H54 (cell line): ENCODE measurements at places on chromosomes 12 and 14.

DNA sequence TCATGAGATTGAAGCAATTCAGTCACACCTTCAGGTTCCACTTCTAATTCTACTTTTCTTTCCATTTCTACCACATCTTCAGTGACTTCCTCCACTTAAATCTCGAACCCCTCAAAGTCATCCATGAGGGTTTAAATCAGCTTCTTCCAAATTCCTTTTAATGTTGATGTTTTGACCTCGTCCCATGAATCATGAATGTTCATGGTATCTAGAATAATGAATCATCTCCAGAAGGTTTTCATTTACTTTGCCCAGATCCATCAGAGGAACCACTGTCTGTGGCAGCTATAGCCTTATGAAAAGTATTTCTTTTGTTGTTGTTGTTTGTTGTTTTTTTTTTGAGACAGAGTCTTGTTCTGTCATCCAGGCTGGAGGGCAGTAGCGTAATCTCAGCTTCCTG lies 7.6 kb downstream of the RXYLT1 start:
- no peak for DNase-seq

GRCh38 chr14:24818058-24818822 lies 184.2 kb upstream of the GZMB start:
- no peak for DNase-seq

DNA sequence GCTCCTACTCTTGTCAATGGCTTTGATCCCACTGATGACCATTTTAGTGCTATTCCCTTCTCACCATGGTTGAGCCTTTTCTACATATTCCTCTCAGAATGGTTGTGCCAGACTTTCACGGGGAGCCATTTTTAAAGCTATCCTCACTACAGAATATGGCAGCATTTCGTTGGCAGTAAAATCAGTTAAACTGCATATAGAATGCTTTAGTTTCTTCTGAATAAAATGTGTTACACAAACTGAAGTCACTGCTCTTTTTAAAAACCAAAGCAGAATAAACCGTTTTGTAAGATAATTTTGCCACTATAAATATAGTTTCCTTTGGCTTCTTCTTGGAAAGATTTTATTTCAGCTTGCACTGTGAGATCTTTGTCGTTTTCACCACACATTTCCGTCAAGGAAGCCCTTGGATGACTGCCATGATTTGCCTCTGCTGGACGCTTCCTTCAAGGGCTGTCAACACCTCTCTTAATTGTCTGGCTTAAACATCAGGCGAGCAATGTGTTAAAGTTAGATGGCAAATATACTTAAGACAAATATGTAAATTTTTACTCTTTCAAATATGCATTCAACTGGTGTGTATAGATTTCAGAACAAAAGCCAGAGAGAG lies 624.2 kb downstream of the DIO2 start:
- no peak for DNase-seq

GRCh38 chr12:56150563-56150962 lies 1.8 kb upstream of the MYL6B start:
- no peak for DNase-seq

DNA sequence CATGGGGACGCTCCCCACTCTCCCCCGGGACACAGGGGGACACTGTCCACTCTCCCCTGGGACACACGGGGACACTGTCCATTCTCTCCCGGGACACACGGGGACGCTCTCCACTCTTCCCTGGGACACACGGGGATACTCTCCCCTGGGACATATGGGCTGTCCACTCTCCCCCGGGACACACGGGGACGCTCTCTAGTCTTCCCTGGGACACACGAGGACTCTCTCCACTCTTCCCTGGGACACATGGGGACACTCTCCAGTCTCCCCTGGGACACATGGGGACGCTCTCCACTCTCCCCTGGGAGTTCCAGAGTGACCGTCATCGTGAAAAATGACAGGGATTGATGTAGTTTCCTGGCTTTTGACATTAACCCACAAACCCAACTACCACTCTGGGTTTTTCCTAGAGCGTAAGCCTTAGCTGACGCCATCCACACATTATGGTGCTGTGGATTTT lies 3.0 kb upstream of the P2RX2 start:
- DNase-seq, result no peak

DNA sequence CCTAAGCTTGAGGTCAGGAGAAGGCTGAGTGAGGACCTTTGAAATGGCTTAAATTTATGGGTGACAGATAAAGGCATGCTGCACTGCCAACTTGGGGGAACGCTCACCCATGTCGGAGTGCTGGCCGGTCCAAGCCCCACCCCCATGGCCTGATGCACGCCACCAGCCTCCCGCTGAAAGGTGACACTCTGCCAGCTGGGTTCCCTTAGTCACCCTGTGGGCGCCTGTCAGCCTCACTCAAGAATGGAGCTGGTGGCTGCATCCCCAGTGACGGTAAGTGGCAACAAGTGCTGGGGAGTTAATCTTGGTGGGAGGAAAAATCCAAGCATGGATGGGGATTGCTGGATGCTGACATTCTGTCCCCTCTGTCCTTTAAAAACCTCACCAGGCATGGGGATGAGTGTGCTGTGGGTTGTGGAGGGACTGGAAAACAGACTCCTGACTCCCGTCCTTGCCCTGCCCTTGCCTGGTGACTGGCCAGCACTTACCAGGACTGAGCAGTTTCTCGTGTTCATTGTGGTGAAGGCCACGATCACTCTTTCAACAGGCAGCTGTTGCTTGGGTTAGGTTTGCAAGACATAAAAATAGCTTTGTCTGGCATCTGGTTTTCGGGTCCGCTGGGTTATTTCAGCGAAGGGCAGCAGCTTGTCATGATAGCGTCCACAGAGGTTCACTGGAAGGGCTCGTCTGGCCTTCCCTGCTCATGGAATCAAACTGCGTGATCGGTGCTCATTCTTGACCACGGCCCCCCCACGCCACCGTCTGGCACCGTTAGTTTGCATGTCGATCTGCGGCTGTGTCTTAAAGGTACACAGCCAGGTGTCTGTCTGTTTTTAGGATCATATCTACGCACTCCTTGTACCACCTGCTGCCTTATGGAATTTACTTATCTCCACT lies 15.0 kb downstream of the ACACB start:
- no peak for DNase-seq

GRCh38 chr14:76391981-76392690 lies 16.2 kb downstream of the ESRRB start:
- no peak for DNase-seq

DNA sequence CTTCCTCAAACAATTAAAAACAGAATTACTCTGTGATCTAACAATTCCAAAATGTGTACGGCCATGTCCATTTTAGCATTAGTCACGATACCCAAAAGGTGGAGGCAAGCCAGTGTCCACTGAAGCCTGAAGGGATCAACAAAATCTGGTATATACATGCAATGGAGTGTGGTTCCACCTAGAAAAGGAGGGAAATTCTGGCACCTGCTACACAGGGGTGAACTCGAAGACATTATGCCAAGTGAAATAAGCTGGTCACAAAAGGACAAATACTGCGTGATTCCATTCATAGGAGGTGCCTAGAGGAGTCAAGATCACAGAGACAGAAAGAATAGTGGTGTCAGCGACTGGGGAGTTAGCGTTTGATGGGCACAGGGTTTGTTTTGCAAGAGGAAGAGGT lies 331.4 kb downstream of the MED13L start:
- no peak for DNase-seq

- DNase-seq, result no peak
Observed at GRCh38 chr14:87542288-87542687, 450.7 kb downstream of the GALC start.

GRCh38 chr14:39581474-39581873 lies 149.2 kb upstream of the FBXO33 start:
- DNase-seq, result no peak

DNA sequence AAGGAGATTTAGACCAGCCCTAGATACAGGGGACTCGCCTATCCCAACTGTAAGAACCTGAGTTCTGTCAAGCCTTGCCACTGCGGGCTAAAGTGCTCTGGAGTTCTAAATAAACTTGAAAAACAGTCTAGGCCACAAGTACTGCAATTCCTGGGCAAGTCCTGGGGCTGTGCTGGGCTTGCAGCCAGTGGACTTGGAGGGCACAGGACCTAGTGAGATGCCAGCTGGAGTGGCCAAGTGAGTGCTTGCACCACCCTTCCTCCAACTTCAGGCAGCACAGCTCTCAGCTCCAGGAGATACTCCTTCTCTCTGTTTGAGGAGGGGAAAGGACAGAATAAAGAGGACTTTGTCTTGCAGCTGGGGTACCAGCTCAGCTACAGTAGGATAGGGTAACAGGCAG lies 307.6 kb upstream of the FBXO33 start:
- DNase-seq, result no peak

GRCh38 chr12:68559984-68560850 lies 50.5 kb upstream of the RAP1B start:
- DNase-seq, result no peak

- DNase-seq, result no peak
Observed at GRCh38 chr12:52209321-52209720, 17.5 kb upstream of the KRT80 start.

- no peak for DNase-seq
Observed at GRCh38 chr12:123075646-123076171, 75.2 kb downstream of the PITPNM2 start.

- DNase-seq, result no peak
Observed at GRCh38 chr12:116331876-116332275, 54.4 kb upstream of the MED13L start.
